AG10803 (cell line): ENCODE measurements at places on chromosomes 1 and 21.

DNA sequence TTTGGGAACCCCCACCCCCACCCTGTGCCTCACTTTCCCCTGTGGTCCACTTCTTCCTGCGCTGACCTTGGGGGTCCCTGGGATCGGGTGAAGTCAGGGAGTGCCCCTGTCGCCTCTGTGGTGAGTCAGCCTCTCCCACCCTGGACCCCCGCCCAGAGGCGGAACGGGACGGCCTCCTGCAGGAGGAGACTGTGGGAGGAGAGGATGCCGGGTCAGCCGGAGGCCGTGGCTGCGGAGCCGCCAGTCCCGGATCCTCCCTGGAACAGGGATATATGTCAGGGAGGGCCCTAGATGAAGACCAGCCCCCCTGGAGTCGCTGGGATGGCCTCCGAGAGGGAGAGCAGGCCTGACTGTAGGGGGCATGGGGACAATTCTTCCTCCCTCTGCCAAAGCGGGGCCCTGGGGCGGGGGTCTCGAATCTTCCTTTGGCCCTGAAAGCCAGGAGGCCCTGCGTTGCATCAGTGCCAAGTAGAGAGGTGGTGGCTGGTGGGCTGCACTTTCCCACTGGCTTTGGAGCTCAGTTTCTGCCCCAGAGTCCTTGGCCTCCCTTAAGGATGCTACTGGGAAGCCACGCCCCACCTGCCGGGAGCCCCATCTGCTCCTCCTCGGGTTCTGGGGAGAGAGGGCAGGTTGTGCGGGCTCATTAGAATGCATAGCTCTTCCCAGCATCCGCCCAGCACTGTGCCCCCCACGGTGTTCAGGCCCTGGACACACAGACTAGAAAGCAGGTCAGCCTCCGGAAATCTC, 930 bp downstream of the ARHGEF10L start:
- peak; percentile 57 for DNase-seq

GRCh38 chr1:9542430-9542829, 3.2 kb downstream of the SLC25A33 start:
- peak; percentile 36 for DNase-seq

DNA sequence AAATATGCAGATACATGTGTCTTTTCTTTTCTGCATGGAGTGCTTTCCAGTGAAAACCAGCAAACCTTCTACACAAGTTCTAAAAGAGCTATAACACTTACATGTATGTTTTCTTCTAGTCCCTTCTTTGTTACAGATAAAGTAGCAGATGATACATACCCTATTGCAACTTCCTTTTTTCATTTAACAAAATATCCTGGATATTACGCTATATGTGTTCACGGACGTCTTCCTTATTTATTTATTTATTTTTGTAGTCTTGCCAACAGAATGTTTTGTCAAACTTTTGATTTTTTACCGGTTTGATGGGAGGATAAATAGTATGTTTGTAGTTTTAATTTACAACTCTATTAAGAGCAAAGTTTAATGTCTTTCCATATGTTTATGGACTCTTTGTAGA, 5.2 kb upstream of the GALNT2 start:
- DNase-seq: no peak

GRCh38 chr1:84763912-84764680, 73.8 kb upstream of the SSX2IP start:
- DNase-seq: no peak

DNA sequence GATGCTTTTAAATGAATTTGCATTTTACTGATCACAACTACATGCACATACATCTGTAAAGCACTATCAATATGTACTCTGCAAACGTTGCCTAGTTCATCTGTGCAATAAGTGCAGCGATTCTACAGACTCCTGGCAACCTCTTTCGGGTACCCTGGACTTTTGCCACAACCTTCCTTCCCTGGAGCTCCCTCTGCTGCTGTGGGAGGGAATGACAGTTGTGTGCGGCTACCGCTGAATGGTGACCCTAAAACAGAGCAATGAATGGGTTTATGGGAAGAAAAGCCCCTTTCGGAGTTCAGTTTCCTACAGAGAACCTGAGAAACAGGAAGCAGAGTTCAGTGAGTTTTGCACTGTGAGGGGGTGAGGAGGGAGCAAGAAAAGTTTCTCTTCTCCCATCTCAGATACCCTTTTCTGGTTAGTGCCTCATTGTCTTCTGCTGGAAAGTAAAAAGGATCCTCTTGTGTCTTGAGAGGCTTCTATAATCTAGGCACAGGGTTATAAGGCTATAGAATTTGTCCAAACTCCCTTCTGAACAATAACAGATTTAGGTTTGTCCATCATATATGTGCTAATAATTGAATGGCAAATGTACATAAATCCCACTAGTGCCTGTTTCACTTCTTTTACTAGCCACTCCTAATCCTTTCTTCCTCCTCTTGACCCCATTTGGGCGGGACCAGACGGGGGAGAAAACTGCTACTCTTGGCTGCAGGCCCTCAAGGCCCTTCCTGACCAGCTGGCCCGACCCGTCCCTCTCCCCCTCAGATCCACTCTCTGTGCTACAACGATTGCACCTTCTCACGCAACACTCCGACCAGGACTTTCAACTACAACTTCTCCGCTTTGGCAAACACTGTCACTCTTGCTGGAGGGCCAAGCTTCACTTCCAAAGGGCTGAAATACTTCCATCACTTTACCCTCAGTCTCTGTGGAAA, 19.8 kb upstream of the SARS1 start:
- DNase-seq: no peak

GRCh38 chr1:85549834-85550233, 30.7 kb upstream of the CCN1 start:
- no peak for DNase-seq

- DNase-seq: no peak
These were observed 5.4 kb upstream of the RPS6KA1 start for GRCh38 chr1:26524181-26524580.

GRCh38 chr1:55869065-55869464, 653.9 kb upstream of the USP24 start:
- DNase-seq: peak; percentile 63

DNA sequence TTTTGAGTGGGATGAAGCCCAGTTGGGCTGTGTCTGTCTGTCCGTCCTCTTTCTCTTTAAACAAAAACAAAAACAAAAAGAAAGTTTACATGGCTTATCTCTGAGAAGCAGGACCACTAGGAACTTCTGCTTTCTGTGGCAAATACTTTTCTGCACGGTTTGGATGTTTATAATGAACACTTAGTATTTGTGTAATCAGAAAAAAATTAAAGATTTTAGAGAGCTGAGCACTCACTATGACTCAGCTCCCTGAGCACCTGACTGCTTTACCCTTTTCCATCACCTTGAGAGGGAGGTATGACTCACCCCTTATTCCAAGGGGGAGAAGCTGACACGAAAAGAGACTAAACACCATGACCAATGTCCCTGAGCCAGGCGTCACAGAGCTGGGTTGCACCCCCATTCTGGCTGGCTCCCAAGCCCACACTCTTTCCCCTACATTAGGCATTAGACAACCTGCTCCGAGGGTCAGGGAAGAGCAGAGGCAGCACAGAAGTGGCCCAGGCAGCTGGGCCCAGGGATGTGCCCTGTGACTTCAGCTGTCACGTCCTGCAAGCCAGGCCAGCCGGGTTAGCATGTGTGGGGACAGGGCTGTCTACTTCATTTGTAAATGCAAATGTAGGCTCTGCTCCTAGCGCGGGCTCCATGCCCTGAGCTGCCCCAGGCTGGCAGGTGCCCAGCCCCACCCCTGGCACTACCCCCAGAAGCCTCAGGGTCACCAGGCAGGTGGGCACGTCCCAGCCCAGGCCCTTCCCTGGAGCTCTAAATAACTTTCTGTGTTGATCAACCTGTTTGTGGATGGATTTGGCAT, 30.4 kb downstream of the RAP1GAP start:
- no peak for DNase-seq

- DNase-seq: no peak
These were observed 12.9 kb downstream of the NEK7 start for GRCh38 chr1:198169672-198170071.

DNA sequence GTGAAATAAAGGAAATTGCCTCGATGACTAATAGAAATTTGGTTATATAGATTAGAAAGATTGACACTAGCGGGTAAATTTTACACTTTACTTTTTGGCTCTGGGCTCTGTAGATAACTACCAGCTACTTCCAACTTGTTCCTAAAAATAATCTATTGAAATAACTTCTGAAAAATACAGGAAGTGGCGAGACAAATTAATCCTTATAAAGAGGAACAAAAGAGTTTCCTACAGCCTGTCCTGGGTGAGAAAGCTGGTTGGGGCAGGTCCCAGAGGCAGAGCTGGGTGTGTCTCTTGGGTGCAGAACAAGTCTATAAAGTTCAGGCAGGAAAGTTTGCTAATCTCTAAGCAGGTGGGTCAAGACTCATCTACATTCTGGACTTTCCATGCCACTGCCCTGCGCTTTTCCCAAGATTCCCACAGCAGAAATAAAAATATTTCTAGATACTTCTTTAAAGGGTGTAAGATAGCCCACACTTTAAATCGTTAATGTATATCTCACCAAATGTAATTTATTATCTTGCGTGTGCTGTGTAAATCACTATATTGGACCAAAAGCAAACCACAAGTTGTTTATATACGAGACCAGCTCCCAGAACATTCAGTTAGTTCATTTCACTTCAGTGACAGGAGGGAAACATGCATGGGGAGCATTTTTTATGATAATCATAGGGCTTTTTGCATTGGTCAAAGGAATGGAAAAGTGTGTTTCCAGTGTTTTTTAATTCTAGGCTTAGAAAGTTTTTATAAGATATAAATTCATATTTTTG, 70.1 kb upstream of the NRIP1 start:
- no peak for DNase-seq
